ENCODE measurements at places on chromosomes 16 and 17.

- no peak for DNase-seq
Measured at GRCh38 chr17:8680466-8681169, 50.1 kb upstream of the MYH10 start.

DNA sequence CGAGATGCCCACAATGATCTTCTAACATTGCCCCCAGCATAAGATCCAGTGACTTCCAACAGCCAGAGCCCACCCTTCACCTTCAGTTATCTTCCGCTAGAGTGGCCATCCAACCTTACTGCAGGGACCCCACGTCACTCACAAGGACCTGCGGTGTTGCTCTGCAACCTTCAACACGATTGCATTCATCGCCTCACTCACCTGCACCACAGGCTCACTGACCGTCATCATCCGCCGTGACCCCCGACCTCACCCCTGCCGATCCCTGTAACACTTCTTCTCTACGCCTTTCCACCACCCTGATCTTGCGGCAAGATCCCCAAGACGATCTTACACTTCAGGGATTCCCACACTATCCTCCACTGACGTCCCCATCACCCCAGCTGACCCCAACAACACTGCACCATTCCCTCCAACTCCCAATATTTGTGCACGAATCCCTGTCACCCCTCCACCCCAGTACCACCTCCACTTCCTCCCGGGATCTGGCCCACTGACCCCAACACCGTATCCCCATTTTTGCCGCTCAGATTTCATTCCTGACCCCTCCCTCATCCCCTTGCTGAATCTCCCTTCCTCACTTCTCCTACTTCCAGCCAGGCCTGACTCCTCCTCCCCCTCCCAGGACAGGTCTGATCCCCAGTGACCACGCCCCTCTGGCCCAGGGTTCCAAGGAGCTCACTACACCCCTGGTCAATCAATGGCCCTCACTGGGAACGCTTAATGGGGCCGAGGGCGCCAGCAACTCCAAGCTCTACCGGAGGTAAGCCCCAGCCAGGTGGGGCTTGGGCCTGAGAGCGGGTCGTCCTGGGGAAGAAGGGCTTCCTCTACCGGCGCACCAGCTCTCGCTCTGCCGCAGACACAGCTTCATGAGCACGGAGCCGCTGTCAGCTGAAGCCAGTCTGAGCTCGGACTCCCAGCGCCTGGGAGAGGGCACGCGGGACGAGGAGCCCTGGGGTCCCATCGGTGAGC lies 7.6 kb downstream of the RUNDC3A start:
- no peak for DNase-seq

GRCh38 chr16:72189865-72190371 lies 18.0 kb upstream of the PMFBP1 start:
- no peak for DNase-seq

DNA sequence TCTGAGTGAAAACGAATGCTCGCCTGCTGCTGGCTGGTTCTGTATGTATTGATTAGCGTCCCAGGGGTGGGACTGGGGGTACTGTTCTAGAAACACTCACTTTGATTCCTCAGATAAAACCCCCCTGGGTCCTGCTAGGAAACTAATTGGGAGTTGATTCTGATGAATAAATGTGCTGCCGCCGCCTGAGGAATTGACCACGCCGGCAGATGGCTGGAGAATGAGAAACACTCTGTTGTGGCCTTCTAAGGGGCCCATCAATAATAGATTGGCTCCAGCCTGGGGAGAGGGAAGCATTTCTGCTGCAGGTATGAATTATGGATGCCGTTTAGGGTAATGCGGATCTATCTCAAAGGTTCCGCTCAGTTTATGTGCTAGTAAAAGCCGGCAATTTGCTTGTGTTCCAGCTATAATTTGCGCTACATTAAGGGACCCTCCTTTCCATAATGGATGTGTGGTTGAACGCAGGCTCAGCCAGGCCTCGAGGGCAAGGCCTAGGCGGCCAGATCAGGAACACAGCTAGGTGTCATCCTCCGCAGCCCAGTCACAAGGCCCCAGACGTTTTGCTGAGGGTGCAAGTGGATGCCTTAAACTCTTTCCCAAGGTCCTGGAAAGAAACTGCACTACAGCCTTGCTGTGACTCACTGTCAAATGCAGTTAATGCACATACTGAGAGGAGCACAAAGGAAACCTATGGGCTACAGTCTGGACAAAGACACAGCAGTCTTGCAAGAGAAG lies 132.2 kb upstream of the HS3ST2 start:
- DNase-seq, result no peak

- no peak for DNase-seq
Measured at GRCh38 chr17:82729479-82730260, 5.7 kb upstream of the FN3K start.

GRCh38 chr16:55513616-55514015 lies 4.7 kb downstream of the LPCAT2 start:
- DNase-seq, result no peak

GRCh38 chr17:65025297-65025696 lies 31.2 kb downstream of the GNA13 start:
- no peak for DNase-seq

- DNase-seq, result no peak
Measured at GRCh38 chr16:87050142-87050541, 267.1 kb downstream of the C16orf95 start.

GRCh38 chr17:16516594-16517051 lies 24.6 kb upstream of the LRRC75A start:
- no peak for DNase-seq

- peak; percentile 38 for DNase-seq
Measured at GRCh38 chr16:22007509-22008214, at the start of gene MOSMO. Gene MOSMO, plus strand, starts transcription at chr16:22008111. Its CDS starts 191 bp downstream, at chr16:22008302.

GRCh38 chr16:20883554-20884239 lies 16.5 kb downstream of the DCUN1D3 start:
- no peak for DNase-seq

GRCh38 chr16:24609740-24610415 lies 70.5 kb downstream of the RBBP6 start:
- peak; percentile 70 for DNase-seq

Data from NCI-H526 treated with DMSO at 0.1 percent for 48 hours (cell line).